Spinal cord (tissue), 10 donors: ENCODE measurements at places on chromosomes 7 and 10. TPM values are rescaled to one million over a fixed set of nuclear protein-coding genes. Genes with fewer than 3 reads are reported as not detected.

- peak overlapping the region; percentile 79 for H3K27ac ChIP-seq
- H3K27me3 ChIP-seq = peaks cover 5% of the 10 kb centered on the region
- H3K36me3 ChIP-seq = peaks cover 32% of the 10 kb centered on the region
- no peak for DNase-seq
Measured at GRCh38 chr7:5596046-5596895, 172.6 kb upstream of the TNRC18 start.

The MYO3A gene
- polyA plus RNA-seq = 4.7 TPM

DNA sequence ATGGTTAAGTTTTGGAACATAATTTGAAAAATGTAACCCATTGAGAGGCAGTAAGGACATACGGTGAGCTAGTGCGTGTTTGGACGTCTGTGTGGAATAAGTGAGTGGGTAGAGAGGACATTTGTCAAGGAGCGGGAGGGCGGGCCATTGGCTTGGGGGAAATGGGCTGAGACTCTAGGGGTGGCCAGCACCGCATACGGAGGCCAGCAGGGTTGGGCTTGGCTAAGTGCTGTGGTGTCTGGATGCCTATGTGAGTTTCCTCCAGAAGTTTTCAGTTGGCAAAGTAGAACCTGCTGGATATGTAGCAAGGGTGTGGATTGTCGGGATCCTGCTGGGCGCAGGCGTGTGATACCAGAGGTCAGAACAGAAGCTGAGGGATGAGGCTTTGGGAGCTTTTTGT, 103.0 kb downstream of the TCF7L2 start:
- DNase-seq = no peak
- peaks cover 39% of the 10 kb centered on the region for H3K4me1 ChIP-seq
- H3K4me3 ChIP-seq = no peak overlapping the region
- H3K27me3 ChIP-seq = no peaks in the 10 kb centered on the region
- H3K27ac ChIP-seq = no peak overlapping the region

GRCh38 chr10:24405635-24406034, 196.7 kb downstream of the KIAA1217 start:
- H3K27me3 ChIP-seq = no peaks in the 10 kb centered on the region
- H3K4me1 ChIP-seq = no peaks in the 10 kb centered on the region
- no peak overlapping the region for H3K4me3 ChIP-seq
- no peak for DNase-seq

The KCND2 gene
- polyA plus RNA-seq = 86.4 TPM

The CAMK2B gene
- polyA plus RNA-seq = 145 TPM

The PRKG1 gene
- 11.9 TPM for polyA plus RNA-seq

DNA sequence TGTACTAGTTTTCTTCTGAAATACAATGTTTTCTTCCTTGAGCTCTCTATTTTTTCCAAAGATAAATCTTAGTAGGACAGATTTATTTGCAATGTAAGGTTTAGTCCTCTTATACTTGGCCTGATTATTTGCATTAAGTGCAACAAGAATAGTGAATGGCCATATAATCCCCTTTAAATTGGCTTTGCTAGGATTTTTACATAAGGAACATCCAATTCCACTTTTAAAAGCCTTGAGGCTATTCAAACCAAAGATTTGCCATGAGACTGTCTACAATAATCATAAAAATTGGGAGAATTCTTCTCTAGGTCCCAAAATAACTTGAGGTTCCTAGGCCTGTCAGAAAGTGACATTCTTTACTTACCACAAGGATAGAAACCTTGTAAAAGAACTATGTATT, 128.6 kb upstream of the THSD7A start:
- DNase-seq = no peak
- no peak overlapping the region for H3K4me3 ChIP-seq
- H3K4me1 ChIP-seq = no peaks in the 10 kb centered on the region
- H3K27me3 ChIP-seq = no peaks in the 10 kb centered on the region

GRCh38 chr7:151415375-151416105, 5.7 kb upstream of the WDR86 start:
- no peak overlapping the region for H3K4me3 ChIP-seq
- peak overlapping the region; percentile 41 for H3K27ac ChIP-seq
- H3K27me3 ChIP-seq = peaks cover 3% of the 10 kb centered on the region

- no peak overlapping the region for H3K27ac ChIP-seq
- H3K4me3 ChIP-seq = no peak overlapping the region
- H3K27me3 ChIP-seq = no peaks in the 10 kb centered on the region
- H3K36me3 ChIP-seq = no peaks in the 10 kb centered on the region
Measured at GRCh38 chr10:122637376-122637775, 62.3 kb downstream of the C10orf120 start.

The VPS37D gene
- polyA plus RNA-seq = 29.2 TPM

- H3K36me3 ChIP-seq = no peaks in the 10 kb centered on the region
- no peaks in the 10 kb centered on the region for H3K4me1 ChIP-seq
- no peak overlapping the region for H3K4me3 ChIP-seq
- no peak for DNase-seq
Measured at GRCh38 chr7:156456503-156457115, 184.0 kb upstream of the RNF32 start.

DNA sequence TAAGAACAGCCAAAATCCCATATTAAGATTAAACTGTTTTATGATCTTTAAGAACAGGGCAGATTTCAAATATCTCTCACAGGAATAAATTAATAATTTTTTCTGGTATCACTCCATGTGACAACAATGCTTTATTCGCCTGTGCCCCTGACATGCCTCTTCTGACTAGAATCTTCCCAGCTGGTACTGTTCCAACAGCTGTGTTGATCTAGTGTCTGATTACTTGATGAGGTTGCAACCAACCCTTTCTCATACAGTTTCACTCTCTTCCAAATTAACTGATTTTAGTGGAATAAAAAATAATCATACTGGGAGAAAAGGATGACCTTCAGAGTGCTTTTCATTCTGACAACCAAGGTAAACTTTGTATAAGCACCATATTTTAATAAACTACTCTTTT, 151.9 kb downstream of the CHRM2 start:
- DNase-seq = no peak
- no peak overlapping the region for H3K4me3 ChIP-seq
- no peaks in the 10 kb centered on the region for H3K36me3 ChIP-seq
- no peaks in the 10 kb centered on the region for H3K27me3 ChIP-seq
- H3K4me1 ChIP-seq = no peaks in the 10 kb centered on the region
- H3K27ac ChIP-seq = no peak overlapping the region

DNA sequence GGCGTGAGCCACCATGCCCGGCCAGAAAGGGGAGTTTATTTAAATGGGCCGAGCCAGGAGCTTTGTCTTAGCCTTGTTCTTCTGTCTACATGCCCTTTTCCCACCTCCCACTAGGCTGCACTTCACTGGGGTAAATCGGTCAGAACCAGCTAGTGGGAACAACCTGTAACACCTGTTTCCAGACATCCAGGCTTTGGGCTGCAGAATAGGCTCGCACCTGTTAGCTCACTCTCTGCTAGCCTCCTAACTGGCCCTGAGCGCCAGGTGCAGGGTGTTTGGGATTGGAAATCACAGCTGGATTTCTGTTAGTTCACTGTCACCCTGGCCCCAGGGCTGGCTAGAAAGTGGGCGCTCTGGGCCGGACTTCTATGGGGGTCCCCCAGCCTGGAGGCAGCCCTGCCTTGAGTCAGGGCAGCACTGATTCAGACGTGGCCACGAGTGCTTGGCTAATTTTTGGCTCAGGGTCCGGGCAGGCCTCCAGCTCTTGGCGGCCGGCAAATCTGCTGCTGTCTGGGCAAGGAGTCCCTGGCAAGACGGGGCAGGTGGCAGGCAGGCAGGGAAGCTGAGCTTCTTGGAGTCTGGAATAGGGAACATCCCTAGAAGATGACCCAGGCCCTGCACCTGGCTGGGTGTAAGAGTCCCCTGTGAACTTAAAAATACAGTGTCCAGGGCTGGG, 48.6 kb downstream of the GTF2IRD1 start:
- DNase-seq = no peak
- no peak overlapping the region for H3K27ac ChIP-seq
- H3K27me3 ChIP-seq = no peaks in the 10 kb centered on the region
- peaks cover 31% of the 10 kb centered on the region for H3K36me3 ChIP-seq
- H3K4me3 ChIP-seq = no peak overlapping the region

DNA sequence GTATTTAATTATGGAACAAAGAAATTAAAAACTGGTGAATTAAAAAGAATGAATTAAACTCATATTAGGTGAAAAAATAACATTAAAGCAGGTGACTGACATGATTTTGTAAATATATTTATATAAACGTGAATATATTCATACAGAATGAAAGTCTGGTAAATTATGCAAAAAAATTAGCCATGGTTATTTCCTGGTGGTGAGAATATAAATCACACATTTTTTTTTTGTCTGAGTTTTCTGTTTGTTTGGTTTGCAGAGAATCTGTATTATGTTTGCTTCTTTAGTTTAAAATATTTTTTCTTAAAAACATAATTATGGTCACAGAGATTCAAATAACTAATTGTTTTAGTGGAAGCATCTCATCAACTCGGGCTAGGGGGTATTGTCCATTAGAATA, 73.0 kb upstream of the CSTF2T start:
- H3K27me3 ChIP-seq = no peaks in the 10 kb centered on the region
- DNase-seq = no peak
- no peak overlapping the region for H3K4me3 ChIP-seq
- no peak overlapping the region for H3K27ac ChIP-seq
- H3K36me3 ChIP-seq = no peaks in the 10 kb centered on the region

DNA sequence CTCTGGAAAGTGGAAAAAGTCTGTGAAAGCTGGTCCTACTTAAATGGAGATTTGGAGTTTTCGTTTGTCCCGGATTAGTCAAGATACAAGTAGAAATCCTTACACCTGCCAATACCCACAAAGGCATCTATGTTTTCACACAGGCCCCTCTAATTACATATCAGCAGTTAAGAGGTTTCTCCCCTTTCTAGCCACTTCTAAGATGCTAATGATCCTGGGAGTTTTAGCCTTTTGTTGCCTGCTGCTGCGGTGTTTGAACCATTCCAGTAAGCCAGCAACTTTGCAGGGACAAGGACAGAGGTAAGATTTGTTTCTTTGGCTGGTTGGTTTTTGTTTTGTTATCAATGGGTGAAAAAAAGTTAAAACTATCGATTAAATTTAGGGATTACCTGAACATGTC, 5.8 kb upstream of the C1QL3 start:
- no peak overlapping the region for H3K27ac ChIP-seq
- H3K4me1 ChIP-seq = no peaks in the 10 kb centered on the region
- peaks cover 17% of the 10 kb centered on the region for H3K27me3 ChIP-seq
- H3K36me3 ChIP-seq = no peaks in the 10 kb centered on the region
- H3K4me3 ChIP-seq = no peak overlapping the region
- DNase-seq = no peak

DNA sequence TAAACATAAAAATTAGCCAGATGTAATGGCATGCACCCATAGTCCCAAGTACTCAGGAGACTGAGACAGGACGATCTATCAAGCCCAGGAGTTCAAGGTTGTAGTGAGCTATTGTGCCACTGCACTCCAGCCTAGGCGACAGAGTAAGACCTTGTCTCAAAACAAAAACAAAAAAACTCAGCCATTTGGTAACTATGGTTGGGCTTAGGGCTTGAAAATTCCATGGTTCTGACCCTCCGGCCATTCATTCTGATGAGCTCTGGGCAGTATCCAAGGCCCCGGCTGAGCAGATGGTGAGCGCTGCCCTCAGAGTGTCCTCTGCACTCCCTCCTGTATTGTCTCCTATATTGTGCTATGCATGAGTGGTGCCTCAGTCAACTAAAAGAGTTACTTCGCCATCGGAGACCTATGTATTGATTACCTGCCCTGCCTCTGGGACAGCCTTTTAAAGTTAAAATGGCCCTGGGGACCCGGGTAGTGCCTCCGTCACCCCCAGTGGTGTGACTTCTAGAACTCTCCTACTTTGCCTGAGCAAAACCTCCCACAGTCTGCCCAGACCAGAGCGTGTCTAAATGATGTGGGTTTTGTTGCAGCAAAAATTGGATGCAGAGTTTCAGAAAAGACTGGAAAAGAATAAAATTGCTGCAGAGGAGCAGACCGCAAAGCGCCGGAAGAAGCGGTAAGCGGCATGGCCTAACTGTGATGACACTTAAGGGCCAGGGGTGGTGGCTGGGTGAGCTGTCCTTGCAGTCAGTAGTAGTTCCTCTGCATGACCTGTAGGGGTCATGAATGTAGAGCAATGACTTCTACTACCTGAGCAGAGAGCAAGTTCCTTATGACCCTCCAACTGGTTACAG, 8.1 kb downstream of the PRKRIP1 start:
- H3K27me3 ChIP-seq = no peaks in the 10 kb centered on the region
- no peak overlapping the region for H3K27ac ChIP-seq

The CALML3 gene
- polyA plus RNA-seq = not detected

The GRM3 gene
- 27.2 TPM for polyA plus RNA-seq

DNA sequence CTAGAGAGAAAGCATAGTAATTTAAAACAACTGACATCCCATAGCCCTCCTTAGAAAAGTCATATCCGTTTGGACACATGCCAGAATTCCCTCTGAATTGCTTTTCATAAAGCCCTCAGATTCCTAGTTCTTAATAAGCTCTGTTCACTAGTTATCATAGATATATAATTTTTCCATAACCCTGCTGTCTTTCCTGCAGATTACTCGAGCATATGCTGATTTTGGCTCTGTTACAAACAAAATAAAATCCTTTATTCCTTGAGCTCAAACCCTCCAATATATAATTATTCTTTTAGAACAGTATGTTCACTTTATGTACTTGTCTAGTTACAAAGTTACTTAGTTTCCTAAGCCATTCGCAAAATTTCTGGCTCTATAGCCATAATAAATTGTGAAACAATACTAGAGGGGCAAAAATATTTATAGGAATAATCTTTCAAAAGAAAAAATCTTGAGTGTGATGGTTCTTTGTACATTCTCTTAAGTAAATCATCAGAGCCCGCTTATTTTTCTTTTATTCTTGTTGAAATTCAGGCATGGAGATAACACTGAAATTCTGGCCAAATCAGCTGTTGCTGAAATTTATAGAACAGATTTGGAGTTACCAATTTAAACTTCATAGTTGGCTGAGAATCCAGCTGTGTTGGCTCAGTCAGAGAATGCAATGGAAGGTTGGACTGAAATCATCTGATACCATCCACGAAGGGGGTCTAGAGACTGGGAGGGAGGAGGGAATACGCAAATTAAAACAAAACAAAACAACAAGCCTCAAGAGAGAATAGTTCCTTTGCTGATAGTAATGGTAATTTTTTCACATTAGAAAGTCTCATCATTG, 146.1 kb upstream of the TMEM196 start:
- no peak for DNase-seq
- no peak overlapping the region for H3K27ac ChIP-seq
- H3K27me3 ChIP-seq = no peaks in the 10 kb centered on the region
- no peak overlapping the region for H3K4me3 ChIP-seq
- no peaks in the 10 kb centered on the region for H3K36me3 ChIP-seq
- H3K4me1 ChIP-seq = no peaks in the 10 kb centered on the region

GRCh38 chr10:24357344-24358004, 148.5 kb downstream of the KIAA1217 start:
- H3K4me3 ChIP-seq = no peak overlapping the region
- no peaks in the 10 kb centered on the region for H3K36me3 ChIP-seq
- no peaks in the 10 kb centered on the region for H3K27me3 ChIP-seq
- no peak overlapping the region for H3K27ac ChIP-seq
- no peaks in the 10 kb centered on the region for H3K4me1 ChIP-seq
- peak; percentile 52 for DNase-seq

The SH2B2 gene
- 28.0 TPM for polyA plus RNA-seq

- DNase-seq = no peak
- H3K27ac ChIP-seq = no peak overlapping the region
- no peaks in the 10 kb centered on the region for H3K4me1 ChIP-seq
- H3K4me3 ChIP-seq = no peak overlapping the region
- no peaks in the 10 kb centered on the region for H3K36me3 ChIP-seq
- no peaks in the 10 kb centered on the region for H3K27me3 ChIP-seq
Measured at GRCh38 chr7:83547526-83547925, 101.4 kb downstream of the SEMA3E start.

The SORBS1 gene
- polyA plus RNA-seq = 102 TPM

GRCh38 chr7:107563081-107563774, 492 bp downstream of the COG5 start:
- H3K4me1 ChIP-seq = no peaks in the 10 kb centered on the region
- H3K4me3 ChIP-seq = peak overlapping the region; percentile 98
- peak overlapping the region; percentile 67 for H3K27ac ChIP-seq

The BAMBI gene
- 47.4 TPM for polyA plus RNA-seq
